ENCODE measurements at places on chromosomes 5 and 9.

- no peak for DNase-seq
Observed at GRCh38 chr5:5420251-5420650, 2.2 kb upstream of the ICE1 start.

GRCh38 chr5:127938746-127939145 is 144.8 kb upstream of the SLC12A2 start:
- no peak for DNase-seq

GRCh38 chr9:135415586-135415985 is 64.0 kb upstream of the PPP1R26 start:
- DNase-seq: no peak

DNA sequence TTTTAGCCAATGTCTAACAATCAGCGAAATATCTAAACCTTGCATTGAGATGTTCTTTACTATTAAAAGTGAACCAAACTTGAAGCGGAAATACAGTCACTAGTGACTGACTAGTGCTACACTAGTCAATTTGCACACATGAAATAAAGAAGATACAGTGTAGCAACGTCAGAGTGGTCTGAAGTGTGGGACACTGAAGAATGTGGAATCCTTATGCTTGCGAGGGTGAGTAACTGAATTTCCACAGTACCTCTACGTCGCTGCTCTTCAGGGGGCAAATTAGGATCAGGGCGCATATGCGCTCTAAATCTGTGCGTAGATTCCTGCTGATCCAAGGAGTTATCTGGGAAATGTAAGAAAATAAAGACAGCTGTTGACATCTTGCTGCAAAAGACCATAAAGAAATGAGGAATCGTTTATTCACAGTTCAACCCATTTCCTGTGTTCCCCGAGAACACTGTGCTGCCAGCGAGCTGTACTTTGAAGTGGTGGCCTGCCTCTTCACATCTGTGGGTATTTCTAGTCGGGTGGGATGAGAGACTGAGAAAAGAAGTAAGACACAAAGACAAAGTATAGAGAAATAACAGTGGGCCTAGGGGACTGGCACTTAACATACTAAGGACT is 39.8 kb upstream of the FLT4 start:
- no peak for DNase-seq

GRCh38 chr5:116176121-116176520 is 91.3 kb downstream of the COMMD10 start:
- DNase-seq: no peak

GRCh38 chr5:141564216-141564692 is 54.5 kb downstream of the DIAPH1 start:
- DNase-seq: peak; percentile 68

- DNase-seq: no peak
Observed at GRCh38 chr9:117250610-117251215, 164.1 kb downstream of the ASTN2 start.

GRCh38 chr5:1312993-1313833 is 18.3 kb upstream of the TERT start:
- DNase-seq: peak; percentile 44

DNA sequence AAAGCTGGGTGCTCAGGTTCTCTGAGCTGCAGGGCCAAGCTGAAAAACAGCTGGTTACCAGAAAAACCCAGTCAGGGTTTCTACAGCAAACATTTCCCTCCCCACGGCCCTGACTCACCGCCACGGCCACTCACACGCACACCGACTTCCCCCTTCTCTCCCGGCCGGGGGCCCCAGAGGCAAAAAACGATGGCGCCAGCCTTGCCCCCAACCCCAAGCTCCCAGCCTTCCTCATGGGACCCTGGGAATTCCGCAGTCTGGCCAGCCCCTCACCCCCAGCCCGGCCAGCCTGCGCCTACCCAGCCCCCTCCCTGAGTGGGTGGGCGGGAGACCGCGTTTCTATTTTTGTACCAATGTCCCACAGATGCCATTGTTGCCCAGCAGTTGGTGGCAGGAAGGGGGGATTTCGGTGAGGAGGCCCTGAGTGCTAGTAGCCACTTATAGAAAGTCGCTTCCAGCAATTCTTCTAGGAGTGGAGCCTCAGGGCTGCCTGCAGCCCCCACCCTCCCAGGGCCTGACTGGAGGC is 18.4 kb downstream of the ENG start:
- no peak for DNase-seq

Measured in NCI-H2081 treated with DMSO at 0.1 percent for 48 hours (cell line).